ENCODE measurements at places on chromosomes 2 and 18. TPM values are rescaled to one million over a fixed set of nuclear protein-coding genes. Genes with fewer than 3 reads are reported as not detected.

PARD6G gene
- 0.18 TPM for total RNA-seq

PROKR1 gene
- not detected for total RNA-seq

REEP1 gene
- total RNA-seq: 0.21 TPM

GALNT5 gene
- total RNA-seq: not detected

HRH4 gene
- total RNA-seq: not detected

FIGN gene
- not detected for total RNA-seq

UPP2 gene
- total RNA-seq: not detected

CCDC85A gene
- not detected for total RNA-seq

SLC38A11 gene
- not detected for total RNA-seq

CCDC93 gene
- total RNA-seq: 34.3 TPM

SCG2 gene
- not detected for total RNA-seq

Measured in activated CD8-positive, alpha-beta T cell treated with anti-CD3 and anti-CD28 coated beads, Interleukin-2, amount 10 ng/mL, durations not matched to agents 7 days and 5 days (primary cell).